ENCODE measurements at places on chromosomes 4 and X.

- DNase-seq, result no peak
Observed at GRCh38 chr4:156593464-156593863, 378.1 kb downstream of the PDGFC start.

DNA sequence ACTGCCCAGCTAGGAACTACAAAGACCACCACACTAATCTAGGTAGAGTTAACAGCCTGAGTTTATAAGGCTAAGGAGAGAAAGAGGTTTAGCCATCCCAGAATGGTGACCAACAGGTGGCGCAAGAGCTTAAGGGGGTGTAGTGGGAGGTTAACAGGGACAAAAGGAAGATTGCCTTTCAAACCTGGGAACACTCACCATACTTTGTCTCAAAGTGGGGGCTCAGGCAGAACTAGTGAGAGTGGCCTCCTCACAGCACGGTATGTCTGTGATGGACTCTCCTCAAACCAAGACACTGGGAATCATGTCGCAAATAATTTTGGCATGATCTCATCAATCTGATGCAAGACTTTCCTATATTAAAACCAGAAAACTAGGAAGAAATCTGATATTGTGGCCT, 23.4 kb downstream of the CCNI start:
- no peak for DNase-seq

- no peak for DNase-seq
Observed at GRCh38 chrX:136768469-136769084, 12.2 kb downstream of the ARHGEF6 start.

GRCh38 chrX:34972206-34972605, 29.6 kb downstream of the FAM47B start:
- no peak for DNase-seq

- DNase-seq, result no peak
Observed at GRCh38 chr4:64166365-64166764, 242.9 kb downstream of the TECRL start.

DNA sequence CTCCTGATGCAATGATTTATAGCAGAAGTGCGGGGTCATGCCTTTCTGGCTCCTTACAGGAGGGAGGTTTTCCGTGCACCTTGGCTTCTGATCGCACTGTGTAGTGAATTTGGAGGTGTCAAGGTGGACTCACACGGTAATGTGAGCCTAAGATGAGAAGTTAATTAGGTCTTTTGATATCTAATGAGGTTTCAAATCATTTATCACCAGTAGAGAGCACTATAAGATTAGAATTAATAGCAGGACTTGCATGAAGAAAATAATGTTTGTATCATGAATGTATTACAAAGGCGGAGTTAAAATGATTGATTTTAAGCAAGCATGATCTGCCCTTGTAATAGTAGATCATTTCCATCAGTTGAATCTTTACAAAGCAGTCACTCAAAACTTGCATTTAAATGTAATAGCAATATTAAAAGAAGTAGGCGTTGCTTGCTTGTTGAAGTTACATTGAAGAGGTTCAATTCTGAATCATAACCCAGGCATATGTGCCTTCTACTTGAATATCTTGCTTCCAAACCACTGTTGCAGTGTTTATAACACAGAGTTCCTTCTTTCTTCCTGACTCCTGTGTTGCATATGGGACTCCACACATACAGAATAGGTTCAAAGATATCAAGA, 152.1 kb downstream of the FMR1NB start:
- no peak for DNase-seq

GRCh38 chr4:163590103-163590502, 95.6 kb downstream of the TMA16 start:
- DNase-seq, result no peak

DNA sequence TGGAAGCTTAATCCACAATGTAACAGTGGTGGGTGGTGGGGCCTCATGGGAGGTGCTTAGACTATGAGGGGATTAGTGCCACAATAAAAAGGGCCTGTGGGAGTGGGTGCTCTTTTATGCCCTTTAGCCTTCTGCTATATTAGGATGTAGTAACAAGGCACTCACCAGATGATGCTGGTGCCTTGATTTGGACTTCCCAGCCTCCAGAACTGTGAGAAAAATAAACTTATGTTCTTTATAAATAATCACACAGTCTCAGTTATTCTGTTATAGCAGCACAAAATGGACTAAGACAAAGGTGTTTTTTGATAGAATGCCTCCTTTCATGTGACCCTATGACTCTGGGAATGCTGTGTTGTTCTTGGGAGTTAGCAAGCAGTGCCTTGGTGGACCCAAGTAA, 89.8 kb downstream of the STIM2 start:
- DNase-seq, result no peak

GRCh38 chr4:23068287-23068686, 375.6 kb downstream of the GBA3 start:
- no peak for DNase-seq

DNA sequence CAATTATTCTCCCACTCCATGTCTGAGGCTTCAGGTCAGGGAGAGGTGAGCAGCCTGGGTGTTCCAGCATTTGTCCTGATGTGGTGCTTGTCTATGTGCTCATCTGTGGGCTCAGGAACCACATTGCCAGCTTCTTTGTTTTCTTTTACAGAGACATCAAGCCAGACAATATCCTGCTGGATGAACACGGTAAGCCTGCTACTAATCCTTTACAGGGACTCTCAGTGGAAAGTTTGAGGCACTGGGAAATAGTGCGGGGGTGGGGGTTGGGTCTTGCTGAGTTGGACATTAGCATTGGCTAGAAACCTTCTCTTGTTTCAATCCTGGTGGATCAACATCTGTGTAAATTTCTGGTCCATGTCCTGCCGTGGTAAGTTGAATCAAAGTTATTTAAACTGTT, 310.3 kb downstream of the EVC2 start:
- DNase-seq, result no peak

DNA sequence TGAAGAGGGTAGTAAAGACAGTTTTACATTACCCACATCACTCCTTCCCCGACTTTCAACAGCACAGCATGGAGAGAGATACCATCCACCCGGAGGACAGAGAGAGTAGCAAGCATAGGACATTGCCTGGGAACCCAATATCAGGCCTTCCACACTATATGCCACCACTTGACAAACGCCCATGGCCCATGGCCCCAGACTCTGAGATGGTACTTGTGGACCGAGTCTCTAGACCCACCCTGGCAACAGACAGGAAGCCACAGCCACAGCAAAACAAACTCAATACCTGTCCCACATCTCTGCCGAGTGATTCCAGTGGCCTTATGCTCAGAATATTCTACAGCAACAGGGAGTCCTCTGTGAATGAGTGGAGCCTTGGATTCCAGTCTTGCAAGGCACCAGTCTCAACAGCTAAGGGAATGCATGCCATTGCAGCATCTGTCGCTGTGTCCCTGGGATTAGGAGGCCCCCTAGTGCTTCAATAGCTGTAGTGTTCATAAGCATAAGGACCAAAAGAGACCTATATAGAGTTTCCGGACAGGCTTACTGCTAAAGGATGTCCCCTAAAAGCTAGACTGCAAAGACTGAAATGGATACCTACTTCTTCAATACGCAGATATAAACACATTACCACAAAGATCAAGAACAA, 14.7 kb upstream of the CT55 start:
- peak; percentile 4 for DNase-seq

- DNase-seq, result no peak
Observed at GRCh38 chr4:137090951-137091350, 441.3 kb downstream of the PCDH18 start.

GRCh38 chr4:162661913-162662312, 498.1 kb upstream of the FSTL5 start:
- no peak for DNase-seq

- no peak for DNase-seq
Observed at GRCh38 chr4:6008092-6008551, 10.1 kb downstream of the C4orf50 start.

DNA sequence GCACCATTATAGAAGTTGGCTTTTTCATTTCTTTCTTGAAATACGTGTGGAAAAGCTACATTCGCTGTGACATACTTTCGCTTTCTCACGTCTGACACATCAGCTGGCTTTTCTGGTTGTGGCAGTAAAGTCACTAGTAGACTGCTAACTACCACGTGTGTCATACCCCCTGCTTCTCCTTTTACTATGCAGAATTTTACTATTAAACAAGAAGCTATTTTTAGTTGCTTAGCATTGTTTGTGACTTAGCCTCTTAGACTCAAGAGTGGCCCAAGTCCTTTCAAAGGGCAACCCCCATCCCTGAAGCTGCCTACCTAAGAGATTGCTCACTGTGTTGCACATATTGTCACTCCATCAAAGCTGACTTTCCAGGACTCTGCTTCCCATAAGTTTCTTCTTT, 2.1 kb upstream of the IL2 start:
- no peak for DNase-seq

- DNase-seq, result no peak
Observed at GRCh38 chrX:2264179-2265030, 236.4 kb downstream of the DHRSX start.

GRCh38 chrX:25010784-25011588, 4.8 kb downstream of the ARX start:
- DNase-seq, result no peak

- no peak for DNase-seq
Observed at GRCh38 chr4:82906469-82906868, 5.9 kb downstream of the THAP9 start.

All from right kidney (tissue), 9 donors.